ENCODE measurements at places on chromosomes 1 and 21.
A peak's percentile ranks its signal among the peaks of the same experiment; 100 is the strongest.

DNA sequence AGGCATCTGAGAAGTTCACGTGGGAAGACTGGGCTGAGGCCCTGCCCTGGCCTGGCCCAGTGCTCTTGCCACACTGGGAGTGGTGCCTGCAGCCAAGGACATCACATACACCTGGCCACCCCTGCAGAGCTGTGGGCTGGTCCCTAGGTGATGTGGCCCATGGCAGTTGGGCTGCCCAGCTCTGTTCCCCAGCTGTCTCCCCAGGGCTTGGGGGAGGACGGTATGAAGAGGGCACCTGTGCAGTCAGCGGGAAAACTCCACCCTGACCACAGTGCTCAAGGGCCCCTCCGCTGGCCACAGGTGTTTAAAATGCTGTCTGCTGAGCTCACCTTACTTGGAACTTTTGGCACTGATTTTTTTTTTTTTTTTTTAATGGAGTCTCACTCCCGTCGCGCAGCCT, 120.4 kb upstream of the SLC25A33 start:
- no peak overlapping the region for H3K4me3 ChIP-seq
- no peak for DNase-seq
- H3K27ac ChIP-seq = no peak overlapping the region
- H3K4me1 ChIP-seq = peaks cover 22% of the 10 kb centered on the region

DNA sequence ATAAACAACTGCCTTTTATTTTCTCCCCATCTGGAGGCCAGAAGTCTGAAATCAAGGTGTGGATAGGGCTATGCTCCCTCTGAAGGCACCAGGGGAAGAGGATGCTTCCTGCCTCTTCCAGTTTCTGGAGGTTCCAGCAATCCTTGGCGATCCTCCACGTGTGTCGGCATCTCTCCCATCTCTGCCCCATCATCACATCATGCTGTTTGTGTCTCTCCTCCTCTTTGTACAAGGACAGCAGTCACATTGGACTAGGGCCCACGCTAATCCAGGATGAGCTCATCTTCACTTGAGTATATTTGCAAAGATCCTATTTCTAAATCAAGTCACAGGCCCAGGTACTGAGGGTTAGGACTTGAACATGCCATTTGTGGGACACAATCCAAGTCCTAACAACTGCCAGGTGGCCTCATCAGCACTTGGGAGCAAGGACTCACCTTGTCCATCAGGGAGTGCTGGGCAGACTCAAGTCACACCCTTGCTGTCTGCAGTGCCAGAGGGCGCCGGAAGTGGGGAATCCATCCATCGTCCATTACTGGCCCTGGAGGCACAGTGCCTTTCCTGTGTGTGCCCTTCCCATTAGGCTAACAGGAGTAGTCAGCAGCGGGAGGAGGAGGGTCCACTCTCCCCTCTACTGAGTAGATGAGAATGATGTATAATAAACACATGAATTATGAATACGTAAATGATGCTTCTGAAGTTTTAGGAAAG, 185.4 kb upstream of the AJAP1 start:
- peaks cover 11% of the 10 kb centered on the region for H3K27me3 ChIP-seq
- DNase-seq = no peak
- no peak overlapping the region for H3K4me3 ChIP-seq
- no peaks in the 10 kb centered on the region for H3K36me3 ChIP-seq

DNA sequence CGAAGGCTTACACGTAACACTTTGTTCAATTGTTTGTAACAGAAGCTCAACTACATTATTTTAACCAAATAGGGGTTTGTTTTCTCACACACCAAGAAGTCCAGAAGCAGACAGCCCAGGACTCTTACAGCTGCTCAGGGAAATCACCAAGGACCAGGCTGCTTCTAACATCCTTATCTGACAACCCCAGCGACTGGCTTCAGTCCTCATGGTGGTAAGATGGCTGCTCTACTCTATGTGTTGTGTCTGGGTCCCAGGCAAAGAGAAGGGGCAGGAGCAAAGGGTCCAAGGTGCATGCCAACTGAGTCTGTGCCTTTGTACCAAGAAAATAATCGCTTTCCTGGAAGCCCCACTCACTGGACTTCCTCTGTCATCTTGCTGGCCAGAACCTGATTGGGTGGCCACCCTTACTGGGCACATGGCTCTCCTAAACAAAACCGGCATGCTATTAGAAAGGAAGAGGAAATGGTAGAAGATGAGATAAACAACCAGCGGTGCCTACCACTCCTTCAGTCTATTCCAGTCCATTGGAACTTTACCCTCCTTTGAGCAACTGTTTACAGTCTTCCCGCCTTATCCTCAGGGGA, 34.1 kb upstream of the LRRC8D start:
- H3K4me1 ChIP-seq = no peaks in the 10 kb centered on the region
- H3K27me3 ChIP-seq = peaks cover 6% of the 10 kb centered on the region
- H3K27ac ChIP-seq = no peak overlapping the region
- H3K36me3 ChIP-seq = no peaks in the 10 kb centered on the region
- no peak for DNase-seq
- no peak overlapping the region for H3K4me3 ChIP-seq

DNA sequence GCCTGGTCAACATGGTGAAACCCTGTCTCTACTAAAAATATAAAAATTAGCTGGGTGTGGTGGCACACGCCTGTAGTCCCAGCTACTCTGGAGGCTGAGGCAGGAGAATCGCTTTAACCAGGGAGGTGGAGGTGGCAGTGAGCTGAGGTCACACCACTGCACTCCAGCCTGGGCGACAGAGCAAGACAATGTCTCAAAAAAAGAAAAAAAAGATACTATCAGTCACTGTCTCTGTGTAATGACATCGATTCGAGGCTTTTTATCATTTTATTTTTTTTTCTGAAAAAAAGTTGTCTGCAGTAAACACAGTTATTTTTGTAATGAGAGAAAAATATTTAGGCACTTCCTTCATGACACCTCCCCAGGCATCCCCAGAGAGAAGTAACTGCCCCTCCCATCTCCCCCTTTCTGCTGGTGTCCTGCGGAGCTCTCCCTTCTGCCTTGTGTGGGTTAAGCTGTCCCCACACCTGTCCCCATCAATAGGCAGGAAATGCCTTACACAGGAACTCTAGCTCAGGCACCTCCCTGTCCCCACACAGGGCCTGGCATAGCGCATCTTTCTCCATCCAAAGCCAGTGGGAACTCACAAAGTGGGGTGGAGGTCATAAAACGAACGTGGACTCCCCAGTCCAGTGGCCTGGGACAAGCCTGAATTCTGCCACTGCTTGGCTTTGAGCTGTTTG, 132.0 kb downstream of the SYF2 start:
- peaks cover 2% of the 10 kb centered on the region for H3K27me3 ChIP-seq
- no peak overlapping the region for H3K27ac ChIP-seq
- no peak for DNase-seq
- H3K36me3 ChIP-seq = no peaks in the 10 kb centered on the region
- H3K4me1 ChIP-seq = peaks cover 27% of the 10 kb centered on the region

DNA sequence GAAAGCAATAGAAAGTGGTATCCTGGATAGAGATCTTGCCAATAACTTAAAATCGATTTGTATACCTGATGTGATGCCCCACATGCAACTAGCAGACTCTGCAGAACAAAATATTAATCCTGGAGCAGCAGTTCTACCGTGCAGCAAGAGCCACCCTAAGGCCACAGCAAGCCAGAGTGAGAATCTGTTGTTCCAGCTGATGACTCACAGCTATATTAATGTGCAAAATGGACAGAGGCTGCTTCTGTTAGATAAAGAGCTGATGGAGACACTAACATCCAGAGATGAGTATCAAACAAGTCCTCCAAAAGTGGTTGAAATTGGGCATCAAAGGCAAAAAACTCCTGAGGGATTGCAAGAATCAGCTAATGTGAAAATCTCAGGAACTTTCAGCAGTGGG, 127.8 kb downstream of the MACF1 start:
- no peak overlapping the region for H3K27ac ChIP-seq
- DNase-seq = no peak
- H3K4me3 ChIP-seq = no peak overlapping the region
- no peaks in the 10 kb centered on the region for H3K27me3 ChIP-seq
- H3K36me3 ChIP-seq = peaks cover 29% of the 10 kb centered on the region

- no peaks in the 10 kb centered on the region for H3K36me3 ChIP-seq
- no peaks in the 10 kb centered on the region for H3K4me1 ChIP-seq
- no peak overlapping the region for H3K4me3 ChIP-seq
Observed at GRCh38 chr1:24085546-24085945, 26.4 kb downstream of the MYOM3 start.

DNA sequence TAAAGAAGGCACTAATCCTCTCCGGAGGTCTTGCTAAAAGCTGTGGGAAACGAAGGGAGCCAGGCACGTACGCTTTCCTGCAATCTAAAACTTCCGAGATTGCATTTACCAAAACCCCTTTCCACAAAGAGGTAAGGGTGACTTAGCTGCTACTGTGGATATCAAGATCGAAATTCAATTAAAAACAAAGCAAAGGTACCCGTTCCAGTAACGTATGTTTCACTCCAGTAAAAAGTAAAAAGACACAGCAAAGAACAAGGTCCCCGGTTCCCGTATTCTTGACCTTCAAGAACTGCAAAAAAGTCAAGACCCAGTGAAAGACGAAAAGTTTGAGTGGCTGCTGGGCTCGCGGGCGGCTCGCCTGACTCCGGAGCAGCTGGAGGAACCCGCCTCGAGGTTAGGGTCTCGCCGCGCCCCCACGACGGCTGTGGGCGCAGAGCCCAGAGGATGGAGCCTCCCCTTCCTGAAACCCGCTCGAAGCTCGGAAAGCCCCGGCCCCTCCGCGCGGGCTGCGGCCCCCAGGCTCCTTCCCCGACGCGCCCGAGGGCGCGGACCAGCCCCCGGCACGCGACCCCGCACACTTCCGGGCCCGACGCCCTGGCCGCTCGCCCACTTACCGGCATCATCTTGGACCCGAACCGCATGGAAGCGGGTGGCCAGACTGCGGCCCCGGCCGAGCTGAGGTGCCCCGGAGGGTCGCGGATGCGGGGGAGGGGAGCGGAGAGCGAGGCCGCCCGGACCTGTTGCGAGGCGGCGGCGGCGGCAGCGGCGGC, 524 bp downstream of the TP53BP2 start:
- no peaks in the 10 kb centered on the region for H3K36me3 ChIP-seq
- no peaks in the 10 kb centered on the region for H3K27me3 ChIP-seq
- H3K27ac ChIP-seq = peak overlapping the region; percentile 98
- peak; percentile 62 for DNase-seq

- no peaks in the 10 kb centered on the region for H3K36me3 ChIP-seq
- H3K4me3 ChIP-seq = no peak overlapping the region
- peaks cover 26% of the 10 kb centered on the region for H3K27me3 ChIP-seq
Observed at GRCh38 chr1:110091791-110092190, 20.5 kb upstream of the UBL4B start.

- peaks cover 32% of the 10 kb centered on the region for H3K4me1 ChIP-seq
- no peak overlapping the region for H3K27ac ChIP-seq
- H3K27me3 ChIP-seq = no peaks in the 10 kb centered on the region
- DNase-seq = no peak
- H3K36me3 ChIP-seq = peaks cover 2% of the 10 kb centered on the region
Observed at GRCh38 chr1:58861076-58861475, 77.2 kb upstream of the JUN start.
